Activated naive CD4-positive, alpha-beta T cell treated with Interleukin-2 at 50 U/mL for 16 hours (primary cell): ENCODE measurements at places on chromosomes 1 and 21.

GRCh38 chr1:151542710-151543129, 2.6 kb downstream of the TUFT1 start:
- DNase-seq: no peak

- no peak for DNase-seq
Observed at GRCh38 chr1:220734571-220735326, 13.4 kb upstream of the MTARC2 start.

- no peak for DNase-seq
Observed at GRCh38 chr21:38444691-38445090, 53.6 kb downstream of the ERG start.

- no peak for DNase-seq
Observed at GRCh38 chr1:46183926-46184557, 7.8 kb upstream of the P3R3URF start.

DNA sequence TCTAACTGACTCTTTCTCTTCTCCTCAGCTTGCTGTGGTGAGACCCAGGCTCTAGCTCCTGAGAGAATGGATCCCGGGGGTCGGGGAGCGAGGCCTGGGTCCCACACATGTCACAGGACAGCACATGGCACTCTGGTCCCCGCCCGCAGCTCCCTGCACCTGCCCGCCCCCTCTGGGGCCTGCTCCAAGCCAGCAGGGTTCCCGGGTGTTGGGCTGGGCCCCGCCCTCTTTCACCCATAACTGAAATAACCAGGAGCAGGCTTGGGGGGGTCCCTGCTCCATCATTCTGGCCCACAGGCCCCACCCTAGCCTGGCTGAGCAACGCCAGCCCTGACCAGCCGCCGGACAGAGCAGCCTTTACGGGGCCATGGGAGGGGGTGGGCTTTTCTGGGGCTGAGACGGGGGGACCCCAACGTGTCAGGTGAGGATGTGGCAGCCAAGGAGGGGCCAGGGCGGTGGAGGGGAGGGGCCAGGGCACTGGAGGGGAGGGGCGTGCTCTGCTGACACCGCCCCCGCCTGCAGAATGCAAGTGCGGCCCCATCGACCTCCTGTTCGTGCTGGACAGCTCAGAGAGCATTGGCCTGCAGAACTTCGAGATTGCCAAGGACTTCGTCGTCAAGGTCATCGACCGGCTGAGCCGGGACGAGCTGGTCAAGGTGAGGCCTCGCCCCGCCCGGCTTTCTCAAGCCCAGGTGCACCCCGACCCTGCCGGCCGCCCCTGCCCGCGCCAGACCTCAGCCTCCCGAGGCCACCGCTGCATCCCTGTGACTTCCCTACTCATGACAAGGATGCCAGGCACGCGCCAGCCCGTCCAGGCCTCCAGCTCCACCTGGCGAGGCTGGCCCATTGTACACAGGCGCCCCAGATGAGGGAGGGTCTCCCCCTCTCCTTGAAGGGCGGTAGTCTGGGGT, 19.4 kb downstream of the COL6A1 start:
- DNase-seq: no peak

DNA sequence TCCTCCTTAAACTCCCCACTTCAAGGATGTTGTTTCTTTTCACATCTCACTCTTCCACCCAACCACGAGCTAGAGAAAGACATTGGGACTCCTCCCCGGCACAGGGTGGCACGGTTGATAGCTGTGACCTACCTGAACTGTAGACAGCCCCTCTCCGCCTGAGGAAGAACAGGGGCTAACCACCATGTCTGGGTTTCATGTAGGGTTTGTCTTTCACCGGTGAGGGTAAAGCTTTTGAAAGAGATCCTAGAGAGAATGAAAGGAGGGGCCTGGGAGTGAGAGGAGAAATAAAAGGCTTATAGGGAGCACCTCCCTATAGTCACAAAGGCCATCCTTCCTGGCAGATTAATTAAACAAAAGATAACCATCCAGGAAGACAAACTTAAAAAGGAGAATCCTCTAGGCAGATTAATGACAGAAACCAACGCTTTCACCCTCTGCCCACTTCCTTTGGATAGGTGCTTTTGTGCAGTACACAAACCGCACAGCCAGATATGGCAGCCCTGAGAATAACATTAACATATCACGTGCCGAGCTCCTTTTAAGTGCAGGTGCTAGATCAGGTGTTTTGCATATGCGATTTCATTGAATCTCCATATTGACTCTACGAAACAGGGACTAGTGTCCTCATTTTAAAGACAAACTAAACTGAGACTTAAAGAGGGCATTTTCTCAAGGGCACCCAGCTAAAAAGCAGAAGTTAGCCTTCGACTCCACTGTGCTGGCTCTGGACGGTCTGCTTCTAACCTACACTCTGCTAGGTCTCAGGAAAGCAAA, 178.1 kb upstream of the RUNX1 start:
- DNase-seq: peak; percentile 41

DNA sequence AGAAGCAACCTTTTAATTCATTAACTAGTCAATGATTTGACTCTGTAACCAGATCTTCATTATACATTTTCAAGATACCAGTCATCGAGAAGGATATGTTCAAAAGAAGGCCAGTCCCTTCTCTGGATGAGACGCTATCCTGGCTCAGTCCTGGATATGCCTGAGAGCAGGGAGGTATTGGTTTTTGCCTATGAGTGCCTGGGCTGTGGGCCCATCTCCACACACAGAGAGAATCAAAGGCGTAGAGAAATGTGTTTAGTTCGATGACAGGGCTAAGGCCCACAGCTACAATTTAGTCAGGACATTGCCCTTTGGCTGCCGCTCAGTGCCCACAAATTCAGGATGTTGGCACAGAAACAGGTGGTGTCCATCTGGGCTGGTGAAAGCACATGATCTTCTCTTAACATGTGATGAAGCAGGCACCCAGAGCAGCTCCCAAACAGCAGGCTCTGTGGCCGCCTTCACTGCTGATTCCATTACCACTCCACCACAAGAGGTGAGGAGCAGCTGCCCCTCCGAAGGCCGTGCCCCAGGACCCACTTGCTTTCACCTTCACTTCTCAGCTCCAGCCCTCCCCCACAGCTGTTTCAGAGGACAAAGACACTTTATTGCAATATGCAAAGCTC, 24.7 kb downstream of the ACKR1 start:
- DNase-seq: no peak

- DNase-seq: no peak
Observed at GRCh38 chr1:42759114-42759513, 7.7 kb downstream of the P3H1 start.

DNA sequence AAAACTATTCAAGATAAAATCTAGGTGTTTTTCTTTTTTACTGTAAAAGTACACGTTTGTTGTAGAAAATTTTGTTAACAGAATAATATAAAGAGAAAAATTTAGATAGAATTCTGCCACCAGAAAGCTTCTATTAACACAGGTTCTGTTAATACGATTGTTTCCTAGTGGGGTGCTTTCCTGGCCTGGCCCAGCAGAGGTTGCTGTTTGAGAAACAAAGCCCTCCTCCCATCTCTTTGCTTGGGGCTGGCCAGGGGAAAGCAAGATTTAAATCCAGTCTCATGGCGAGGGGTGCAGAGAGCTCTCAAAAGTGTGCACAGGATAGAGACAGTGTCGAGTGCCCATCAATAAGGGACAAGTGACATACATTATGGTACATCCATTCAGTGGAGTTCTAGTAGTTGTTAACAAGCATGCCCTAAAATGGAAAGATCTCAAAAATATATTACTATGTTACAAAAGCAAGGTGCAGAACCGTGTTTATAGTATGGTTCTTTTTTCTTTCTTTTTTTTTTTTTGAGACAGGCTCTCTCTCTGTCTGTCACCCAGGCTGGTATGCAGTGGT, 14.6 kb upstream of the ACBD3 start:
- DNase-seq: no peak

DNA sequence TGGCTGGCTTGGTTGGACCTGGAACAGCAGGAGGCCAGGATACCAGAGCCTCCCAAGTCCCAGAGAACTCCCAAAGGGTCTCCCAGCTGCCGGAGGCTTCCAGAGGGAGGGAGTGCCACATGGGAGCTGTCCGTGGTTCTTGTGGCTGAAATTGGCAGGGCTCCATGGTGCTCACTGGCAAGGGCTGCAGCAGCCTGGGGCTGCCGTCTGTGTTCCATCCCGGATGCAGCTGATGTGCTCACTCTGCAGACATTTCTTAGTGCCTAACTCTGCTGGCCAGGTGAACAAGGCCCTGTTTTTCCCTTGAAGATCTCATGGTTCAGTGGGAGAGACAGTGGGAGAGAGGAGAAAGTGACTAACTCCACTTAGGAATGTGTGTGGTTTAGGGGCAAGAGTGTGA, 261.1 kb downstream of the CAMTA1 start:
- DNase-seq: no peak

DNA sequence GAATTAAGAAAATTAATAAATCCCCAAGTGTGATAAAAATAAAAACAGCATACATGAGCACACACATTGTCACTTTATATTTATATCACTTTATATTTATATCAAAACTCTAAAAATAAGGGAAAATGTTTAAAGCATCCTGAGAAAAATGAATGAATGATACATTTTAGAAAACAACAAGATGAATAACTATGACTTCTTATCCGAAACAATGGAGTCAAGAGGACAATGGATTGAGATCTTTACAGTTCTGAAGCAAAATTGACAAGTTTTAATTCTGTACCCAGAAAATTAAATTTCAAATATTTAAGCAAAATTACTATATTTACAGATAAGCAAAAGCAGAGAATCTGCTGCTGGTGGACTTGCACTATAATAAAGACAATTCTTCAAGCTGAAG, 512.6 kb downstream of the MRPL39 start:
- DNase-seq: no peak
